ENCODE measurements at places on chromosomes 4 and X. TPM values are rescaled to one million over a fixed set of nuclear protein-coding genes. Genes with fewer than 3 reads are reported as not detected.

GRCh38 chrX:44785652-44786051 is 58.2 kb upstream of the DUSP21 start:
- DNase-seq, result no peak

GRCh38 chr4:138521809-138522208 is 279.7 kb upstream of the SLC7A11 start:
- DNase-seq, result no peak

- no peak for DNase-seq
Measured at GRCh38 chrX:34132028-34132427, at the start of gene FAM47A. Gene FAM47A (minus strand): TSS chrX:34132314. CDS start chrX:34132278, 36 bp downstream.

GRCh38 chr4:39348371-39349315 is 17.5 kb downstream of the RFC1 start:
- DNase-seq, result no peak

- DNase-seq, result no peak
Measured at GRCh38 chr4:84530871-84531270, 31.8 kb upstream of the NKX6-1 start.

DNA sequence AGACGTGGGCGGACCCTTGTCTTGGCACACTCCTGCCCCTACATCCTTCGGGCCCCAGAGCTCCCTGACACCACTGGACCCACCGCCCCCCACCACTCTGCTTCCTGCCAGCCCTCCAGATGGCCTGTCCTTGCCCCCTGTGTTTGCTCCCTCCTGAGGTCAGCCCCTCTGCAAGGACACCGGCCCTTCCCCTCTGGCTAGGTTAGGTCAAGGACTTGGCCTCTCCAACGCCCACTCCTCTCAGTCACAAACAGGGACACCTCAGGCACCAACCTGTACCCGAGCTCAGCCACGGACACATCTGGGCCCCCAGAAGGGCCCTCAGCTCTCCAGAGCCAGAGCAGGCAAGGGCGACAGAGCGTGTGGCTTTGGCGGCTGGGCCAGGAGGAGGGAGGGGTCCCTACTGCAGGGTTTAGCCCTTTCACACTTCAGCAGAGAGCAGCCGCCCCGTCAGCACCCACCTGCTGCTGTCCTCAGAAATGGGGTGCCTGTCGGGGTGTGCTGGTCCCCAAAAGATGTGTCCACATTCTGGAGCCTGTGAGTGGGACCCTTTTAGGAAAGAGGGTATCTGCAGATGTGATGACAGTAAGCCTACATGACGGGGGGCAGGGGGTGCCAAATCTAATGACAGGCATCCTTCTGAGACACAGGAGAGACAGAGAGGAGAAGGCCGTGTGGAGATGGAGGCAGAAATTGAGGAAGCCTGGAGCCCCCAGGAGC is 23.5 kb upstream of the DUSP9 start:
- DNase-seq, result no peak

The SPANXD gene
- total RNA-seq, result not detected

The MAP3K15 gene
- not detected for total RNA-seq

Measured in CD4-positive, alpha-beta memory T cell (primary cell).